BJ (cell line): ENCODE measurements at places on chromosomes 12 and 14. TPM values are rescaled to one million over a fixed set of nuclear protein-coding genes. Genes with fewer than 3 reads are reported as not detected.

- DNase-seq = peak; percentile 68
Measured at GRCh38 chr14:70897464-70897863, 9.8 kb upstream of the PCNX1 start.

DNA sequence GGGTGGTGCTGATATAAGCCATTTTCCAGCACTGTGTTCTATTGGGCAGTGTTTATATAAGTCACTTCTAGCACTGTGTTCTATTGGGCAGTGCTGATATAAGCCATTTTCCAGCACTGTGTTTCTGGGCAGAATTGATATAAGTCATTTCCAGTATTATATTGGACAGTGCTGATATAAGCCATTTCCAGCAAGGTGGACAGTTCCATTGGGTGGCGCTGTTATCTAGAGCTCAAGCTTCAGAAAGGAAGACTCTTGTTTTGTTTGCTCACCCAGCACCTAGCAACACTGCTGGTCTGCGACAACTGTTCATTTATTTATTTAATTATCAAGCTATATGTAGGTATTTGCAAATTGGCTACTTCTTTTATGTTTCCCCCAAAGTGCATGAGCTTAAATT lies 690.3 kb downstream of the AACS start:
- DNase-seq = no peak

Gene RIMKLB
- 9.7 and 17.4 TPM in 2 replicates for polyA plus RNA-seq

Gene PCED1B
- polyA plus RNA-seq = 4.8 and 7.8 TPM in 2 replicates

GRCh38 chr14:57957441-57957840 lies 91.5 kb upstream of the SLC35F4 start:
- no peak for DNase-seq

Gene ARHGDIB
- polyA plus RNA-seq = 22.7 and 31.7 TPM in 2 replicates

DNA sequence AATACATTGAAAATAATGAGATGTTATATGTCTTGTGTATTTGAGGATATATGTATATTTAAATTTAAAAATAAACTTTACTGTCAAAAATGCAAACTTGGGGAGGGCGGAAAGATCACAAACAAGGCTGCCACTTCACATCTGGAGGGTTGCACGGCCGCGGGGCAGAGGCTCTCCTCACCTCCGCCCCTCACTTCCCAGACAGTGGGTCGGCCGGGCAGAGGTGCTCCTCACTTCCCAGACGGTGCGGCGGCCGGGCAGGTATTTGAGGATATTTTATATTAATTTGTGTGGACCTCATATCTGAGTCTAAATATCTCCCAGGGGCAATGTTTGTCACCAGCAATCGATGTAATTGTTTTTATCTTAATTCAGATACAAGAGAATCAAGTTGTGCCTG lies 3.7 kb upstream of the CLEC6A start:
- no peak for DNase-seq

DNA sequence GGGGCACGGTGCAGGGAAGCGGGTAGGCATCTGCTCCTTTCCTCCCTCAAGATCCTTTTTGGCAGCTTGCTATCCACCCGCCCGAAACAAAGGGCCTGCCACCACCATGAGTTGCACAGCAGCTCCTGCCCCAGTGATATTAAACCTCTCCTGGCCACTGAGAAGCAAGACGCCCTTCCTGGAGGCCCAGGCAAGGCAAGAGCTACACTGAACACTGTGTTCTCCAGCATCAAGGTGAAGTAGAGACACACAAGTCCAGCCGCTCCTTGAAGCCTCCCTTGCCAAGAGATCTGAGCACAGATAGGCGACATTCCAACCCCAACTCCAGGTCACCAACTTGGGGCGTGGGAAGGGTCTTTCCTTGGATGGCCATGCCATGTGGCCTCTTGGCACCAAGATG lies 70.9 kb downstream of the ACTN1 start:
- no peak for DNase-seq

GRCh38 chr12:108846290-108846701 lies 11.1 kb downstream of the SSH1 start:
- DNase-seq = no peak

DNA sequence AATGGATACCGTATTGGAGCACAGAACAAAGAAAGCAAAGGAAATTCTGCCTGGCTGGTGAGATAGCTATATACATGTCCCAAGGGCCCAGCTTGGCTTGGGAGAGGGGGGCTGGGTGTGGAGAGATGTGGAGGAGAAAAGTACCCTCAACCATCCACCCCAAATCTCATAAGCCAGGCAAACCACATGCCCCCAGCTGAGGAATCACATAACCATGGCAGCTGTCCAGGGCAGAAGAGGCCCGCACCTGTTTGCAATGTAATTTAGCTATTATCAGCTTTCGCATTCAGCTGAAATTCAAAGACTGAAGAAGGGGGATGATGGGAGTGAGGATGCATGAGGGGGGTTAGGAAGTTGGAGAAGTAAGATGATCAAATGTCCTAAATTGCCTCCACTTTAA lies 196.1 kb downstream of the TBX5 start:
- no peak for DNase-seq

- DNase-seq = no peak
Measured at GRCh38 chr14:52701223-52701622, 5.8 kb upstream of the PSMC6 start.

- DNase-seq = no peak
Measured at GRCh38 chr12:14956905-14957304, 4.5 kb downstream of the ARHGDIB start.

Gene VAMP1
- polyA plus RNA-seq = 12.5 and 23.3 TPM in 2 replicates

Gene NOP9
- polyA plus RNA-seq = 13.9 and 16.3 TPM in 2 replicates

Gene REP15
- polyA plus RNA-seq = 0.63 and 1.0 TPM in 2 replicates

DNA sequence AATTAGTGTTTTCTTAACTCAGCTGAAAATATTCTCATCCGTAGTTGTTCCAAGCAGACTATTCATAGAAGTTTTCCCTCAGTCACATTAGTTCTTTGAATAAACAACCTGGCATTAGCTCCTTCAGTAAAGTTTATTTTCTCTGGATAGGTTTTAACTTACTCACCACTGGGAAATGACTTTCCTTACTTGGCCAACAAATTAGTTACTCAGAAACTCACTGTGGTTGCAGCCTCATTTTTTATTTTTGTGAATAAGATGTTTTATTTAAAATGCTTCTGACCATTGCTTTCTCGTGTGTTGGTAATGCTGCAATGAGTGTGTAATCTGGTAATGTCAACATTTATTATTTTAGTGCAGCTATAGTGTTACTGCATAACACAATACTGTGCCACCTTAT lies 74.9 kb downstream of the NOVA1 start:
- DNase-seq = no peak

Gene SLC5A8
- polyA plus RNA-seq = not detected in 2 replicates

DNA sequence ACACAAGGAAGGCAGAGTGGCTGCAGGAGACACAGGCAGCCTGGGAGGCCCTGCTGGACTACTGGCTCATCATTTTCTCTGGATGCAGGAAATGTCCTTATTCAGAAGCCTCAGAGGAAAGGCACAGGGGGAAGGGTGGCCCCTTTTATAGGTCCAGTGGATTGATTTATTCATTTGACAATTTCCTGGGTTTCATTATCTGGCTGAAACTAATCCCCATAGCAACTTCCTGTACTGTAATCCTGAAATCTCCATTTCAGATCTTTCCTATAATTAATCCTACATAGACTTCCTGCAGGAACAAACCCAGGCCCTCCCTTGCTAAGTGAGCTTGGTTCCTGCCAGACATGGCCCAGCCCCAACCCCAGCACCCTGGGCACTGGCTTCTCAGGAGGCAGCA lies 23.0 kb downstream of the KRT76 start:
- DNase-seq = no peak

GRCh38 chr12:1740161-1740948 lies 49.5 kb downstream of the ADIPOR2 start:
- DNase-seq = no peak

GRCh38 chr12:92469837-92470236 lies 233.0 kb upstream of the PLEKHG7 start:
- no peak for DNase-seq

DNA sequence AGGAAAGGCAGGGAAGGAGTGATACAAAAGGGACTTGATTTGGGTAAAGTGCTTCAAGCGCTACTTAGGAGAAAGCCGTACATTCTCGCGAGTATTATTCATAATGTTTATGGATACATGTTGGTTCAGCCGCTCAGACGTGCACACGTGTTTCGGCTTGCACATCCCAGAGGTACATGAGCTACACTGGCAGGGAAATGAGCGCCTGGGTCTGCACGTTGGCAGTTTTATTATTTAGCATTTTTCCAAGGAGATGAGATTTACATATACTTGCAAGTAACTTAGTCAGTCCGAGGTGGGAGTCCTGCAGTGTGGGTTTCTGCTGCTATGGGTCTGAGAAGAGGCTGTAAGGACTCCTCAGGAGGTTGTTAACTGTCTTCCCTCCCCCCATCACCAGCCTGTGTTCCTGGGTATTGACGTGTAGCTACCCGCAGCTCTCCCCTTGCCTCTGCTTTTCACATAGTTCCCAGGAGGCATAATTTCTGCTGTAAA lies 1.5 kb downstream of the PRKCH start:
- no peak for DNase-seq

Gene ADGRD1
- 40.1 and 68.5 TPM in 2 replicates for polyA plus RNA-seq

- DNase-seq = no peak
Measured at GRCh38 chr12:2609020-2609419, 185.8 kb upstream of the FKBP4 start.

GRCh38 chr14:104296388-104297312 lies 158.3 kb downstream of the KIF26A start:
- DNase-seq = no peak

Gene P2RX2
- polyA plus RNA-seq = not detected in 2 replicates
